ENCODE measurements at places on chromosomes 12 and 14.
A peak's percentile ranks its signal among the peaks of the same experiment; 100 is the strongest.

DNA sequence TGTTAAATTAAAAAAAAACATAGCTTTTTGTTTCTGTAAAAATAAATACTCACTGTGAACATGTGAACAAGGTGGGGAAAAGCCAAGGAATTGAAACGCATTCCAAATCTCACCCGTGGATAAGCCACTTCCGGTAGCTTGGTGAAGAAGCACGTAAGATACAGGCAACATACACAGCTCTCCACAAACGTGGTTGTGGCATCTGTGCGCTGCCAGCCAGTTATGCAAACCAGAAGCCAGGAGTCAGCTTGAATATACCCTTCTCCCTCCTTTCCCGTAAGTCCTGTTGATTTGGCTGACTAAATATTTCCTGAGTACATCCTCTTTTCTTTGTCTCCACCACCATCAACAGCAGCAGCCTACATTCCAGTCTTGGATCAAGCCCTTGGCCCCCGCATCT, 486.2 kb downstream of the VRK1 start:
- DNase-seq = no peak

DNA sequence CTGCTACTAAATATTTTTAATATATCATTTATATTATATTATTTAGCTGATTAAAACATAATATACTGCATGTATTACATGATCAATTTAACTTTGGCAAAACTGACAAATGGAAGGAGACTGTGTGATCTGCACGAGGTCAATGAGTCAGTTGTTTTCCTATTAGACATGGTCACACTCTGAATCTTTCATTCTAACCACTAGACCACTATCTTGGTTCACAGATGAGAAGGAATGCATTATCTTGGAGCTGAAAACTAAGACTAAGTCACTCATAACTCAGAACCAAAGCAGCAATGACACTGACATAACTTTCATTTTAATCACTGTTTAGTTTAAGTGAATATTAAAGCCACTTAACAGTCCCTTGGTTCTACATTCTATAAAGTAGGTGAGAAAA, 37.4 kb downstream of the GNPTAB start:
- no peak for DNase-seq

DNA sequence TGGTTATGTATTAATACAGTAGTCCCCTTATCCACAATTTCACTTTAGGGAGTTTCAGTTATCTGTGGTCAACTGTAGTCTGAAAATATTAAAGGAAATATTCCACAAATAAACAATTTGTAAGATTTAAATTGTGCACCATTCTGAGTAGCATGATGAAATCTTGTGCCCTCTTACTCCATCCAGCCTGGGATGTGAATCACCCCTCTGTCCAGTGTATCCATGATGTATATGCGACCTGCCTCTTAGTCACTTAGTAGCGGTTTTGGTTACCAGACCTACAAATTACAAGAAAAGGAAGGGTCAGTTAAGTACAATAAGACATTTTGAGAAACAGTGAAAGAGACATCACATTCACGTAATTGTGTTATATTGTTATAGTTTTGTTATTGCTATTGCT, 39.9 kb upstream of the MDGA2 start:
- DNase-seq = no peak

GRCh38 chr14:55221968-55222367, 30.6 kb upstream of the DLGAP5 start:
- DNase-seq = no peak

- DNase-seq = no peak
Measured at GRCh38 chr12:108315486-108316105, 23.5 kb downstream of the CMKLR1 start.

GRCh38 chr12:32897281-32897610, 669 bp upstream of the PKP2 start:
- no peak for DNase-seq

- DNase-seq = no peak
Measured at GRCh38 chr14:37036669-37037341, 135.6 kb downstream of the SLC25A21 start.

GRCh38 chr14:30177781-30178180, 250.1 kb upstream of the PRKD1 start:
- DNase-seq = no peak

DNA sequence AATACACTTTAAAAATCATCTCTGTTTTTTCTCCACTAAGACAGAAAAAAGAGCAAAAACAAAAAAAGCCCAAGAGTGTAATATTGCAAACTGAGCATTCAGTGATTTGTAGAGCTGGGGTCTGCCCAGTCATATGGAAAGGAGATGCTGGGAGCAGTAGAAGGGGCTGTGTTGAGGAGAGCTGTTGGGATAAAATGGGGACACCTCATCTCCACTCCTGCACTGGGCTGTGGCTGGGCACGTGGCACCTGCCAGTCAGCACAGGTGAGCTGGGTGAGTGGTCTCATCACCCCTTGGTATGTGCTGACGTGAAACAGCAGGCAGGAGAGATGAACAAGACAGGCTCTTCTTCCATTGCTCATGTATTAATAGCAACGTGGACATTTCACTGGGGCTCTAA, 217.4 kb downstream of the C12orf42 start:
- DNase-seq = no peak

DNA sequence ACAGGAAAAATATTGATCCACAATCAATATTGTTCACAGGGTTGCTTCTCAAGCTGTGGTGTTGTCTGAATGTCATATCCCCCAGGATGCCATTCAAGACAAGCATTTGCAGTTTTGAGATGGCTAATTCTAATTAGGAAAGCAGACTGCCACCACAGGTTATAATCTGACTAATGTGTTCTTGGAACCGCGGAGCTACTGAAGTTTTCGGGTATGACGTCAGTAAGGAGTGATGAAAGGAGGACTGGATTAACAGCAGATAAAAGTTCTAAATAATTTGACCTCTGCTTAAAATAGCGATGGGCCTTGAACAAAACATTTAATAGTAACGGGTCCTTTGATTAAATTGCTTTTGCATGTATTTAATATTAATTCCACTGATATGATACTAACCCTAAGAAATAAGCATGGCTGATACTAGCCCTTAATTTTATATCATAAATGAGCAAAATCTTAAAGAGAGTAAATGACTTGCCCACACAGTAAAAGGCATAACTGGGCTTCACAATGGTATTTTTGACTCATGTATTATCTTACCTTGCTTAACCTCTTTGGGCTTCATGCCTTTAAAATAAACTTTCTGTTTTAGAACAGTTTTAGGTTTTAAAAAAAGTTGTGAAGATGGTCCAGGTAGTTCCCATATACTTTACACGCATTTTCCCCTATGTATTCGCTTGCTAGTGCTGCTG, 50.3 kb downstream of the TSHR start:
- DNase-seq = no peak

GRCh38 chr14:103339561-103339960, 5.5 kb downstream of the EIF5 start:
- no peak for DNase-seq

- no peak for DNase-seq
Measured at GRCh38 chr14:32090686-32091085, 13.6 kb downstream of the ARHGAP5 start.

GRCh38 chr12:66144791-66145754, 14.5 kb upstream of the LLPH start:
- DNase-seq = peak; percentile 31

DNA sequence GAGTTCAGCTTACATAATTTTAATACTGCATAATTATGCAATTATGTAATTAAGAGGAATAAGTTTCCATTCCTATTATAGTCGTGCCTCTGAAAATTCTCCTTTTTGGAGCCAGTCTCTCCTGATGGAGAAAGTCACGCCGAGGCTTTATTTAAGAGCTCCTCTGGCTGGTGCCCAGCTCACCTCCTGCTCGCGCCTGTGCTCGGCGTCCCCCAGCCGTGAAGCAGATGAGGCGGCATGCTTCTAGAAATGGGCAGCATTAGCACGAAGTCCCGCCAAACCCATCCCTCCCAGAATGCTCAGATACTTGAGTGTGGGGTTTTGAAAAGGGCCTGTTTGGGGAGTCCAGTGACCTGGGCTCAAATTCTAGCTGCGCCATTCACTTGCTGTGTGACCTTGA, 153.0 kb downstream of the PHETA1 start:
- DNase-seq = no peak

- DNase-seq = no peak
Measured at GRCh38 chr14:54310851-54311228, 86.0 kb upstream of the CDKN3 start.

- no peak for DNase-seq
Measured at GRCh38 chr12:19792028-19792427, 352.7 kb downstream of the AEBP2 start.

DNA sequence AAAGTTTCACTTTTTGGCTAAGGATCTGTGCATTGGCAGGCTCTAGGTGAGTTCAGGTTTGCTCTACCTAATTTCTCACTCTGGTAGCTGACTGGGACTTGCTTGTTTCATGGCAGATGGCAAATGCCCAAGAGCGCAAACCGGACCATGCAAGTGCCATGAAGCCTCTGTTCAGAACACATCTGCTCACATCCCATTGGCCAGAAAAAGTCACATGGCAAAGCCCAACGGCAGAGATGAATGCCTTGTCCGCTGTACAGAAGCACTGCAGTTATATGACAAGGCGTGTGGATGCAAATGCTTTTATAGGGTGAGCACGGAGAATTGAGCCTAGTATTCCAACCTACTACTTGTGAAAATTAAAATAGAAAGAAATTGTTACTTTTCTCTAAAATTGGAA, 202.2 kb upstream of the HMGA2 start:
- no peak for DNase-seq

- no peak for DNase-seq
Measured at GRCh38 chr14:104353221-104353920, 215.0 kb downstream of the KIF26A start.

DNA sequence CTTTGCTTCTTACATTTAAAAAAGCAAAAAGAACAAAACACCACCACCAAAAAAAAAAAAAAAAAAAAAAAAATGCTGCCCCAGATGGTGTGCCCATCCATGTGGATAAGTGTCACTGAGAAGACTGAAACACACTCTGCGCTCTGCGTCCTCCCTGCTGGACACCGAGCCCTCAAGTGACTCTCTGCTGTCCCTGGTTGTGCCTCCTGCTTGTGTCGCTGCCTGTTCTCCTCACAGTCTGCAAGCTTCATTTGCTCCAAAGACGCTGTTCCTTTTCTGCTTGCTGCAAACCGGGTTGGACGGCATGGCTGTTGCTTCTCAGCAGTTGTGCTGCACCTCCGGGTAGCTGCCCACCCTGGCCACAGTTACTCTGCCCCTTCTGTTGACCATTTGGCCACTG, 276.2 kb upstream of the ATP2B1 start:
- DNase-seq = no peak

DNA sequence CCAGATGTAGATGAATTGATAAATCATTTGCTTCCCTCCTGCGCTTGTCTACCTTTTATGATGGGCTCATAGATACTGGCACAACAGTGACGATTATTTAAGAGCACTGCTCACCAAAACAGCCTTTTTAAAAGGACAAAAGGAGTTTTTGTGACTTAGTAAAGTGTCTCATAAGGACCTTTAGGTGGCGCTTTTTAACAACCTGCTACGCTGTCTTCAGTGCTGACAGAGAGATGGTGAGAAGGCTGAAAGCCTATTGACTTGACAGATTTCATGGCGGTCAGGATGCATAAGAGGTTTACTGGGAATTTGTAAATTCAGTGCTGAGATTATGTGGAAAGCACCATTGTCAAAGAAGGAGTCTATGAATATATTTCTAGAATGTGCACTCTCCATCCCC, 87.6 kb downstream of the SLC15A5 start:
- no peak for DNase-seq

- no peak for DNase-seq
Measured at GRCh38 chr12:5927732-5928516, 17.1 kb downstream of the ANO2 start.

GRCh38 chr12:48197549-48197970, 5.5 kb downstream of the OR10AD1 start:
- DNase-seq = peak; percentile 45

GRCh38 chr14:49218436-49219092, 367.6 kb downstream of the RPS29 start:
- no peak for DNase-seq

GRCh38 chr12:116600959-116601918, 42.1 kb downstream of the MAP1LC3B2 start:
- no peak for DNase-seq

DNA sequence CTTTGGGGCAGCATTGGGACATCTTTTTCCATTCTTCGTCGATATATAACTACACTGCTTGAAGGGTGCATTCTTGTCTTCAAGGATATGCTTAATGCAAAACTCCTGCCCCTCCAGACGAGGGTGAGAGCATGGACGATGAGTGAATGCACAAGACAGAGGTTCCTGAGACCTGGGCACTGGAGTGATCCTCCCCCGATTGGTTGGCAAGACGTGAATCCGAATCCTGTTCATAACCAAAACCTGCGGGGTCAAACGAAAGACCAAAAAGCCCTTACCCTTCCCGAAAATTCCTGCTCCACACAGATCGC, 684 bp downstream of the KANSL2 start:
- DNase-seq = peak; percentile 15

DNA sequence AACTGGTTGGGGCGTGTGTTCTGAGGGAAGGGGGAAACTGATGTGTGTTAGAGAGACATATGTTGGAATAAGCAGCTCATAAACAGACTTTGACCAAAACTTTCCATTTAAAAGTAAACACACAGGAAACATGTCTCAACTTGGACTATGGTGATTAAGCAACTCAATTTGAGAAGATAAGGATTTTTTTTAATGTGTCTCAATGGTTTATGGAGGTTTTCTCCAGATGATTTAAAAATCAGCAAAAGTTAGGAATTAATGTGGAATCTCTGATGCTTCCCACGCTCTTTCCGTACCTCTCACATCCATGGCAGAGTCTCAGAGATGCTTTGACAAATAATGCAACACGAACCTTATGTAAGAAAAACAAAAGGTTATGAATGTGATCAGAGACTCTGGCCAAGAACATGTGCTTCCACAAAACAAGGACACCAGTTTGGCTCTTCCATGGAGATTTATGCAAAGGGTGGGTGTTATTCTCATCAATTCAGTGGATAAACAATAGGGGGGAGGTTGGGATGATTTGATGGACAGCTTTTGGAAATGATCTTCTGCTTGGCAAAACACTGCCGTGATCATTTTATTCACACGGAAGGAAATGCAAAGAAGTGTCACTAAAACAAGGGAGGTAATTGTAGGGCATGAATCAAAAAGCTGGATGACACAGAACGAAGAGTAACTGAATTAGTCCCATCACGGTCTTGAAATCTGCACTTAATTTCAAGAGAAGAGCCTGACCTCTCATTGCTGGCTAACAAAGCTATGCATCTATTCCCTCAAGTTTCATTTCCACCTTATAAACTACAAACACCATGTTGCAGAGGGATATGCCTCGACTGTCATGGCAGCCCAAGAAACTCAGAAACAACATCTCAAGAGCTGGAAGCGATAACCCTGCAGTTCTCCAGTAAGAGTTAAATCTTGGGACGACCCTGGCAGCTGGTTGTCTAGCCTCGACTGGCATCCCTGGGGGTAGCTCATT, 76.5 kb downstream of the FOXN3 start:
- DNase-seq = no peak

DNA sequence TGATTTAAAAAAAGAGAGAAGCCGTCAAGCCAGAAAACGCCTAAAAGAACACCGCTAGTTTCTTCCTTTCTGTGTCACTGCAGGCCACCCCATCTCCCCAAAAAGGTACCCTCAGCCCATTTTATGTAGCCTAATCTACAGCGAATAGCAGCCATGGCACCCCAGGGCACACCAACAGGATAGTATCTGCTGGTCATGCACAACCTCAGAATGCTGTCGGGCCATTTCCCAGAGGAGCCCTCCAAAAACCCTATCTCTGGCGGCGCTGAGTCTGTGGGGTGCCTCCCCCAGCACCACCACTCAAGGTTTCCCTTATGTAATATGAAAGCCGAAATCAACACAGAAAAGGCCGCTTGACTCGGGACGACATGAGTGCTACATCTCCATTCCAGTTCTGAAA, 98.9 kb downstream of the BCL11B start:
- DNase-seq = no peak
